ENCODE measurements at places on chromosomes 2 and 18. TPM values are rescaled to one million over a fixed set of nuclear protein-coding genes. Genes with fewer than 3 reads are reported as not detected.

The ERBB4 gene
- total RNA-seq = 29.3 TPM

The HRH4 gene
- total RNA-seq = not detected

The DSG1 gene
- 1.1 TPM for total RNA-seq

The TWIST2 gene
- 41.4 TPM for total RNA-seq

The KCNK3 gene
- 19.6 TPM for total RNA-seq

The CROCC2 gene
- not detected for total RNA-seq

The NRBP1 gene
- total RNA-seq = 61.5 TPM

The FN1 gene
- 8,882 TPM for total RNA-seq

The SLC5A7 gene
- total RNA-seq = 0.14 TPM

The CUL3 gene
- 74.1 TPM for total RNA-seq

The SERPINB5 gene
- total RNA-seq = 0.41 TPM

The HOXD13 gene
- not detected for total RNA-seq

The HOXD3 gene
- 3.9 TPM for total RNA-seq

The TNP1 gene
- total RNA-seq = not detected

The GPR155 gene
- 6.6 TPM for total RNA-seq

The ACTG2 gene
- total RNA-seq = 325 TPM

The PTPRN gene
- not detected for total RNA-seq

The DLX1 gene
- 0.92 TPM for total RNA-seq

The PLEKHB2 gene
- 42.0 TPM for total RNA-seq

The SAG gene
- not detected for total RNA-seq

The DPP10 gene
- total RNA-seq = not detected

The QPCT gene
- total RNA-seq = 5.0 TPM

The COL5A2 gene
- 135 TPM for total RNA-seq

The PSMD1 gene
- 73.5 TPM for total RNA-seq

The PRKAG3 gene
- not detected for total RNA-seq

The ZNF804A gene
- total RNA-seq = 0.14 TPM

The AQP12A gene
- not detected for total RNA-seq

The TUBB8B gene
- total RNA-seq = not detected

The CFC1 gene
- not detected for total RNA-seq

The ZNF892 gene
- total RNA-seq = 22.9 TPM

The ANKRD62 gene
- not detected for total RNA-seq

The LYG1 gene
- total RNA-seq = not detected

The OSR1 gene
- 90.7 TPM for total RNA-seq

The CASP10 gene
- 12.3 TPM for total RNA-seq

The TMEM178A gene
- total RNA-seq = 6.5 TPM

The KIAA2012 gene
- total RNA-seq = not detected

The C2orf15 gene
- not detected for total RNA-seq

The EFR3B gene
- 1.4 TPM for total RNA-seq

The ACADL gene
- 51.6 TPM for total RNA-seq

The C2orf81 gene
- 1.9 TPM for total RNA-seq

The UGT1A4 gene
- total RNA-seq = not detected

The NEU4 gene
- 5.4 TPM for total RNA-seq

The LYG2 gene
- total RNA-seq = not detected

The TMEM17 gene
- 0.42 TPM for total RNA-seq

The GPR55 gene
- total RNA-seq = not detected

The CCDC138 gene
- 1.1 TPM for total RNA-seq

The CHST9 gene
- 0.07 TPM for total RNA-seq

The PLA2R1 gene
- total RNA-seq = 28.7 TPM

The MROH2A gene
- total RNA-seq = not detected

The RAD51AP2 gene
- total RNA-seq = not detected

The IL1R2 gene
- total RNA-seq = 47.7 TPM

The SNRNP200 gene
- 77.2 TPM for total RNA-seq

The CYBRD1 gene
- total RNA-seq = 357 TPM

The POTEI gene
- not detected for total RNA-seq

The ACMSD gene
- total RNA-seq = not detected
